ENCODE measurements at places on chromosomes 13 and 19.
A peak's percentile ranks its signal among the peaks of the same experiment; 100 is the strongest.

DNA sequence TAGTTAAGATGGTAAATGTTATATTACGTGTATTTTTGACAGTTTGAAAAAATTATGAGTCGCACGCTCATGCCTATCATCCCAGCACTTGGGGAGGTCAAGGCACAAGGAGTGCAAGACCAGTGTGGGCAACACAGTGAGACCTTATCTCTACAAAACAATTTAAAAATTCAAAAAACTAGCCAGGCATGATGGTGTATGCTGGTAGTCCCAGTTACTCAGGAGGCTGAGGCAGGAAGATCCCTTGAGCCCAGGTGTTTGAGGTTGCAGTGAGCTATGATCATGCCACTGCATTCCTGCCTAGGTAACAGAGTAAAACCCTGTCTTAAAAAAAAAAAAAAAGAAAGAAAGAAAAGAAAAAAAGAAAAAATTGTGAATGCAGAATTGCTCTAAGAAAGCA is 58.0 kb downstream of the TBC1D4 start:
- no peak for DNase-seq

- no peak for DNase-seq
Observed at GRCh38 chr13:45398877-45399276, 19.3 kb downstream of the SLC25A30 start.

DNA sequence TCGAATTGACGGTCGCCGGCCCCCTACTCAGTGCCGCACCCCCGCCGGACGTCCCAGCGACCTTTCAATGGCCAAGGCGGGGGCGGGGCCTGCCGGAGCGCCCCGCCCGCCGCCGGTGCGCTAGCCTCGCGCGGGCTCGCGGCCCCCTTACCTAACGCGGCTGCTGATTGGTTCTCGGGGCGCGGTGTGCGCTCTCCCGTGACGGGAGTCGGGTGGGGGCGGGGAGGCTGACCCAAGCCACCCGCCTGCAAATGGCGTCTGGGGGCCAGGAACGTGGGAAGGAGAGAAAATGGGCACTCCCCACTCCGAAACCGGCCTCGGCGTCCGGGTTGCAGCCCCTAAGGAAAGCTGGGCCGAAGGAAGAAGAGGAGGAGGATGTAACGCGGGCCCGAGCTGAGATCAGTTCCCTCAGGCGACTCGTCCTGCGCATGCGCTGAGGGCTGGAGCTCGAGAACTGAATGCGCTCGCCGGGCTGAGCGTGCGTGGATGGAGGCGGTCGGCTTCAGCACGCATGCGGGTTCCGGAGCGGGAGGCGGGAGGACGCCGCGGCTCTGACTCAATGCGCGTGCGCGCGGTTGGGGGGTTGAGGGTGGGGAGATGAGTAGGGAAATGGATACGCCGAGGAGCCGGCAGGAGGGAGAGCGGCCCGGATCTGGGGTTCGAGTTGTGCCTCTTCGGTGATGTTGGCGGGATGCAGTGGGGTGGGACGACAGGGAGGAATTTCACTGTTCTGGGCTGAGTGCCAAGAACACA is at the start of gene SMG9:
SMG9 (minus strand) TSS at position 460 of the 753 bp plus-strand sequence. CDS start 4,221 bp downstream, outside the sequence.
- DNase-seq = peak; percentile 98

DNA sequence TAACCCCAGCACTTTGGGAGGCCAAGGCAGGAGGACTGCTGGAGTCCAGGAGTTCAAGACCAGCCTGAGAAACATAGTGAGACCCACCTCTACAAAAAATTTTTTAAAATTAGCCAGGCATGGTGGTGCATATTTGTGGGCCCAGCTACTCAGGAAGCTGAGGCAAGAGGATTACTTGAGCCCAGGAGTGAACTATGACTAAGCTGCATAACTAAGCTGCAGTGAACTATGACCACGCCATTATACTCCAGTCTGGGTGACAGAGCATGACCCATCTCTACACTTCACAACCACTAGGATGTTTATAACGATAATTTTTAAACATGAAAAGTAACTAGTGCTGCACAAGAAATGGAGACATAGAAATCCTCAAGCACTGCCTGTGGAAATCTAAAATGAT is 352.7 kb upstream of the SGCG start:
- DNase-seq = no peak

DNA sequence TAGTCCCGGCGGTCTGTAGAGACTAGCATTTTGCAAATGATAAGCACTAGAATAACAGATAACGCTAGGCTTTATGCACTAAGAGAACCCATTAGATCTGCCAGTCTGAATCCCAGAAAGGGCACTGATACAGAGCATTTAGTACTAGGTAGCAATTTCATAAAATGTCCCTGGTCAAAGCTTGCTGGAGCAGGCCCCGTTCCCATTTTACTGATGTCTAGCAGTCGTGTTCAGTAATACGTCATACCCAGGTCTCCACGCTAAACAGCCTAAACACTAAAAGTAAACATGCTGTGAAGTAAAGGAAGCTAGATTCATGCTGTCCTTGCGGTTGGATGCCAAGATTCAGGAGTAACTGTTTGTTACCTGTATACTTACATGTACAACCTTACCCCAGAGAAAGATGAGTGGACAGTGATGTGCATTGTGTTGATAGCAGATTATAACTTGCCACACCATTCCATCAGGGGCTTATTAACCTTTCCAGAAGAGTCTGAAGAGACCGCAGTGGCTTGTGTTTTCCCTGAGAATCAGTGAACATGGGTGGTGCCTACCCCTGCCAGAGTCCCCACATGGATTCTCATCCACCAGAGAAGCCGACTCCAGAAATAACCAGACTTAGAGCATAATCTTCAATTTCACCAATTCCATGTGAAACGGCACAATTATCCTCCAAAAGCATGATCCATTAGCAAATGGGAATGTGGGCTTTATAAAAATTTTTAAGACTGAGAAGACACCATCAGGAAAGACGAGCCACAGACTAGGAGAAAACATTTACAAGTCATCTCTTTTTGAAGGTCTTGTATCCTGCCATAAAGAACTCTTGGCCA is 3.4 kb upstream of the RPS11 start:
- DNase-seq = no peak

DNA sequence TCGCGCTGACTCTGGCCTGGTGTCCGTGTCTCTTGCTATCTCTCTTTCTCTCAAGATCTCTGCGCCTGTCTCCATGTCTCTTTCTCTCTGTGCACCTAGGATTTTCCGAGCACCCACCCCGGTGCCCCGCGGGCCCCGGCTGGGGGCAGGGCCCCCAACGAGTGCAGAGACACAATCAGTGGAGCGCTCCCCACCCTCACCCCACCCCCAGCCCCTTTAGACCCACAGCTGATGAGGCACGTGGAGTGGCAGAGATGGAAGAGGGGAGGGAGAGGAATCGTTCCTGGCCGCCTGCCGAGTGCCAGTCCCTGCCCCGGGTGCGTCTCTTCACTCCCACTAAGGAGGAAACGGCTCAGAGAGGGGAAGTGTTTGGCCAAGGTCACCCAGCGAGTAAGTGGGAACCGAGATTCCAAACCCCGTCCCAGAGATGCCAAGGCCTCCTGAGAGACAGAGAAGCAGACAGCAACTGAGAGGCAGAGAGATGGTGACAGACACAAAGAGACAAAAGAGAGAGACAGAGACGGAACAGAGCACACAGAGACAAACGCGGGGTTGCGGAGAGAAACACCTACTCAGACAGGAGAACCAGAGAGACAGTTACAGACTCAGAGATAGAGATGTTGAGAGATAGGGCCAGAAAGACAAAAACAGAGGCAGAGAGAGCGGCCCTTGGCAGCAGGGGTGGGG is 626 bp upstream of the BCL3 start:
- no peak for DNase-seq

GRCh38 chr19:32309711-32310390 is 35.6 kb upstream of the ZNF507 start:
- DNase-seq = no peak

DNA sequence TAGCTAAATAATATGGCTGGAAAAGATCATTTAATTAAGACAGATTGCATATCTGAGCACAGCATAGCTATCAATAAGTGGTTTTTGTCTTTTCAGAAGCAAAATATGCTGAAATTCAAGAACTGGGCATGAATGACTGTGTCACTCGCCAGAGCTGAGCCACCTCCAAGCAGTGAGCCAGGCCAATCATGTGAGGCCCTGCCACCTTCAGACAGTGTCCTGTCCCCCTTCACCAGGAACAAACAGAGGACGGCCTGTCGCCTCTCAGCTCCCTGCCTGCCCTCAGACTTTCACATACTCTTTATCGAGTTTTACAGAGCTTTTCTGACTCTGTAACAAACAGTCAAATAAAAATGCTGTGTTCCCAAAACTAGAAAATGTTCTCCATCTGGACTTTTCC is 171.0 kb upstream of the TSC22D1 start:
- DNase-seq = no peak

DNA sequence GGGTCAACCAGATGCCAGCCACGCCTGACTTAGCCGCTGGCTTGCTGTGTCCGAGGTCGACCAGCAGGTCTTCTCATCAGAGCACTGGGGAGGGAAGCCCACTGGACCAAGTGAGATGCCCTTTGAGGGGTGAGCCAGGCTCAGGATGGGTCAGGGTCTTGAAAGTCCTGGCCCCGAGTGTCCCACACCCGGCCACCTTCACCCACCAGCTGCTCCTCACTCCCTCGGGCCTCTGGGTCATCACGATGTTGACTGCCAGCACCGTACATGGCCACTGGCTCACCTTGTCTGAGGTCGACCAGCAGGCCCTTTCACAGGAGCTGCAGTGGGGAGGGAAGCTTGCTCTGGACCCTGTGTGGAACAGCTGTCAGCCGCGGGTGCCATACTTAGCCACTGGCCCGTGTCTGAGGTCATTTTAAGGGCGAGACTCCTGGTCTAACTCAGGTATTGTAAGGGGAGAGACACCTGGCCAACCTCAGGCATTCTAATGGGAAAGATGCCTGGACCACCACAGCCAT is 1361.3 kb downstream of the UQCRFS1 start:
- no peak for DNase-seq

GRCh38 chr19:7063339-7063738 is 4.9 kb upstream of the MBD3L3 start:
- no peak for DNase-seq

GRCh38 chr13:72808917-72809500 is 27.1 kb downstream of the PIBF1 start:
- DNase-seq = no peak

GRCh38 chr19:18388100-18388959 is 2.4 kb downstream of the GDF15 start:
- peak; percentile 78 for DNase-seq

GRCh38 chr13:25971459-25972145 is 80.2 kb downstream of the SHISA2 start:
- DNase-seq = no peak

- DNase-seq = no peak
Observed at GRCh38 chr13:90551253-90551652, 796.2 kb upstream of the MIR17HG start.

DNA sequence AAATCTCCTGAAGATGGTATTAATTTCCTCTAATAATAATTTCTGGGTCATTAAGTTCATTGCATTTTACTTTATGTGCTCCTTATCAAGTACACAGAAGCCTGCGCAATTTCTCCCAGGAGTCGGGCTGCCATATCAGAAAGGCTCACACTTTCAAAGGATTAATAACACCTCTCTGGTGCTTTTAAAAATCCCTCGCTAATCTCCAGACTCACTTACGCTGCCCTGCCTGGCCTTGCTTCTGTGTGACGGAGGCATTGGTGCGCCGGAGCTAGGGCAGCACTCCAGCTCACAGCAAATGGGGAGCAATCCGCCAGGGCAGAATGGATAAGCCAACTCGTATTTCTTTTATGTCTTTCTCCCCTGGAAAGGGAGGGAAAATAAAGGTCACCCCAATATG is 300.8 kb downstream of the EFNB2 start:
- no peak for DNase-seq

DNA sequence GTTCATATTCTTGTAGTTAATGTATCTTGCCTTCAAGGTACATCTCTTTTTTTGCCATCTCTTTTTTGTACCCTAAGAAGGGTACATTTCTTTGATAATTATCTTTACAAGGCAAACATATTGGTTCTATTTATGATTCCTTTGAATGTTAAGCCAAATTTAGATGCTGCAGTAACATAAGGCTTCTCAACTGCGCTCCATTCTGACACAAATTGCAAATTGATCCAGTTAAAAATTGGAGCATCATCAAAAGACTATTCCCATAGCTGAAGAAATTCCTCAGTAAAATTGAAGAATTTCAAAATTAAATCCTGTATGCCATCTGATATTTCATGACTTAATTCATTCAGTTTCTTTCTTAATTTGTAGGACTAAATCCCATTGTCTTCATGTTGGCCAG is 2.7 kb upstream of the ZNF780A start:
- DNase-seq = no peak

DNA sequence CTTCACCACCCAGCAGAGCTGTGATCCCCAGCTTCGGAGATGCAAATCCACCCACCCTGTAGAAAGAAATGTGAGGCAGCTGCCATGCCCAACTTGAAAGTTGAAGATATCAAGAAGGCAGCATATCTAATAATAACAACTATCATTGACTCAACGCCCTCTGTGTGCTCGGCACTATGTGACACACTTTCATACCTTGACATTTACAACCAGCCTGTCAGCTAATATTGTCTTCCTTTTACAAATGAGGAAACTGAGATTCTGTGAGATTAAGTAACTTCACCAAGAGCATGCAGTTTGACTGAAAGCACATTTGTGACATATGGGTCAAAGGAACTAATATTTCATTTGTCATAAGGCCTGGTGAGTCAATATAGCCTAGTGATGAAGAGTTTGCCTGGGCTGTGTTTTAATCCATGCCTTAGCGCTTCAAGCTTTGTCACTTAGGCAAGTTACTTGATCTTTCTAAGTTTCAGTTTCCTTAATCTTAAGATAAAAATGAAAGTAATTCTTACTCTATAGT is 137.0 kb downstream of the FLT1 start:
- no peak for DNase-seq

- no peak for DNase-seq
Observed at GRCh38 chr13:44230736-44231135, 142.9 kb upstream of the SERP2 start.

DNA sequence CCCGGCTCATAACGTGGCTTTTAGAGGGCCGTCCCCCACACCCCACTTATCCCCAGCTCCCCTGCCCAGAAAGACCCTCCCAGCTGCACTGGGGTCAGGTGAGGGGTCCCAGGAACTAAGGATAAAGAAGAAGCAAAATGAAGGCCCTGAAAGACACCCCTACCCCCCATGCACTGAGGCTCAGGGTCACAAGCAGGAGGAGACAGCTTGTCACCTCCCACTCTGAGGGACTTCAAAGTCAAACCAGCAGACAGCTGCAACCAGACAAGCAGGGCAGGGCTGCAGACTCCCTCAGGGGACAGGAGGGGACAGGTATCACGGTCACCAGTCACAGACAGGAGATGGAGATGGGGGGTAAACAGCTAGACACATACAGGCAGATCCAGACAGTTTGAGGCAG is 6.1 kb upstream of the NANOS3 start:
- DNase-seq = no peak

- no peak for DNase-seq
Observed at GRCh38 chr13:69292789-69293425, 814.7 kb upstream of the ATXN8OS start.

GRCh38 chr19:28840891-28841290 is 372.1 kb downstream of the UQCRFS1 start:
- DNase-seq = no peak

GRCh38 chr19:54179262-54179852 is 6.4 kb upstream of the TMC4 start:
- no peak for DNase-seq

DNA sequence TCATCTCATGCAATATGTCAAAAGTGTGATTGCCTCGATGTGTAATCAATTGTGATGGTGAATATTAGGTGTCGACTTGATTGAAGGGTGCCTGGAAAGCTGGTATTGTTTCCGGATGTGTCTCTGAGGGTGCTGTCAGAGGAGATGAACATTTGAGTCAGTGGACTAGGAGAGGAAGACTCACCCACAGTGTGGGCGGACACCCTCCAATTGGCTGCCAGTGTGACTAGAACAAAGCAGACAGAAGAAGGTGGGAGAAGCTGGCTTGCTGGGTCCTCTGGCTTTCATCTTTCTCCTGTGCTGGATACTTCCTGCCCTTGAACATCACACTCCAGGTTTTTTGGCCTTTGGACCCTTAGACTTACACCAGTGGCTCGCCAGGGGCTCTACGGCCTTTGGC is 15.5 kb upstream of the CABP5 start:
- DNase-seq = no peak

Measured in stimulated activated CD4-positive, alpha-beta T cell treated with anti-CD3 and anti-CD28 coated beads, Interleukin-4, amount 100 ng/mL, for 1 hour (primary cell).